ENCODE measurements at places on chromosomes 16 and 17.

GRCh38 chr16:24624102-24624501 is 84.7 kb downstream of the RBBP6 start:
- DNase-seq: no peak

GRCh38 chr16:46765050-46765449 is 16.9 kb upstream of the MYLK3 start:
- DNase-seq: peak; percentile 30

- no peak for DNase-seq
These were observed 26.4 kb downstream of the STX8 start for GRCh38 chr17:9549215-9549614.

GRCh38 chr17:18891541-18891940 is 33.6 kb downstream of the PRPSAP2 start:
- no peak for DNase-seq

Data from ACHN (cell line).